ENCODE measurements at places on chromosomes 5 and 9. TPM values are rescaled to one million over a fixed set of nuclear protein-coding genes. Genes with fewer than 3 reads are reported as not detected.
A peak's percentile ranks its signal among the peaks of the same experiment; 100 is the strongest.

The LMX1B gene
- total RNA-seq, result 11.3 TPM

The DMXL1 gene
- total RNA-seq, result 21.1 TPM

DNA sequence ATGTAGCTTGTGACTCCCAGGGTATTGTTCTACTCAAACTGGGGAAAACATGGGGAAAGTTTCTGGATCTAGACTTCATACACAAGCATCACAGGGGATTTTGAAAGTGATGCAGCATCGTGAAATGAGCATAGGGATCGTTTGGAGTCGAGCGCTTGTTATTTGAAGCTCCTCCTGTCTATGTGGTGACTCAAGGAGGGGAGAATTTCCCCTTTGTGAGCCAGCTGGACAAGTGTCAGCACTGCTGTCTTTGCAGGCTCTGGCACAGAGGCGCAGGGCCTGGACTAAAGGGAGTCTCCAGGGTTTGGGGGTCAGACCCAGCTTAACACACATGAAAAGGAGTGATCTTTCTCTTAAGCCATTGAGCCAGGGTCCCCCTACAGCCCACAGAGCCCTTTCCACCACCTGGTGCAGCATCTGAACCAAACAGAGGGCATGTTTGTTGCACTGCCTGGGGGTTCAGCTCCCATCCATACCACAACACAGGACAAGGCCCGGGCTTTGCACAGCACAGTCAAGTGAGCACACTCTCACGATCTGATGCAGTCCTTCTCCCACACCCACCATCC is 51.0 kb downstream of the IRF1 start:
- no peak for DNase-seq

GRCh38 chr9:36137392-36138004 is 965 bp downstream of the GLIPR2 start:
- no peak for DNase-seq

DNA sequence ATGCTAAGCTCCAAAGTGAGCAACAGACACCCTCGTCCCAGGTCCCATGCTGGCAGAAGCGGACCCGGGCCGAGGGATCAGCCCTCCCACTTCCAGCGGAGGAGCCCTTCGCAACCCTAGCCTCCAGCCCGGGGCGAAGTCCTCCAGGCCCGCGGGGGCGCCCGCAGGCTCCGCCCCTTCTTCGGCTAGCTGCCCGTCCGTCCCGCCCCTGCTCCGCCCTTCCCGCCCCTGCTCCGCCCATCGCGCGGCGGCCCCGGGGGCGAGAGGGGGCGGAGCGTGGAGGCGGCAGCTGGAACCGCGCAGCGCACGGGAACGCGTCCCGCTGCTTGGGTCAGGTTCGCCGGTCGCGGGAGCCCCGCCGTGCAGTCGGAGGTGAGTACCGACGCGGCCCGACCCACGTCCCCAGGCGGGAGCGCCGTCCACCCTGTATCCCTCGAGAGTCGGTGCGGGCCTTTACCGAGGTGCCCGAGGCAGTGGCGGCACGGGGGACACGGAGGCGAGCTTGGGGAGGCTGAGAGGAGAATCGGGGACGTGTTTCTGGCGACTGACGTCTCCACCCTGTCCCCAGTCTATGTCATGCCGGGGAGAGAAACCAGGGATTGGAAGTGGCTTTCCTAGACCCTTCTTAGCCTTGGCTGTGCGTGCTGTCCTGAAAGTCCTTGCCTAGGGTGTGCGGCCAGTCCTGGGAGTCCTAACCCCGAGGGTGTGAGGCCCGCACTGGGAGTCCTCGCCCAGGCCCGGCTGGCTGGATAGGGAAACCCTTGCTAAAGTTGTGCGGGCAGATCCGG is at the start of gene ACO1:
Gene ACO1 (plus strand): TSS at position 280 of the 788 bp plus-strand sequence. CDS start 20,864 bp downstream, outside the sequence.
- DNase-seq, result peak; percentile 56

DNA sequence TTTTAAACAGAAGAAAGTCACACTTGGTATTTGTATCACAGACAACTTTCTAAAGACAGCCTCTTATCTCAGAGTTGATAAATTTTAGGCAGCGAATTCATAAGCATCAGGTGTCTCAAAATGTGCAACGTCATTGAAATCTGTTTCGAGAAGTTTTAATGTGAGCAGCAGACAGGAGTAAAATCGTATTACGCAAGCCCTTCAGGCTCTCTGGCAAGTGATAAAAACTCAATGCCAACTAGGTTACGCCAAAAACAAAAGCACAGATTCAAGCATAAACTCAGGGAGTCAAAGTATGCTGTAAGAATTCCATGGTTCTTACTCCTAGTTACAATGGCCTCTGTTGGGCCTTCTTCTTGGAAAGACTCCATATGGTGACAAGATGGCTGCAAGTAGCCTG is 244.7 kb downstream of the SEMA5A start:
- no peak for DNase-seq

- no peak for DNase-seq
Measured at GRCh38 chr5:142095651-142096330, 12.8 kb upstream of the NDFIP1 start.
